ENCODE measurements at places on chromosomes 11 and 22.

- no peak for DNase-seq
Measured at GRCh38 chr11:63504054-63504453, 1.8 kb upstream of the LGALS12 start.

DNA sequence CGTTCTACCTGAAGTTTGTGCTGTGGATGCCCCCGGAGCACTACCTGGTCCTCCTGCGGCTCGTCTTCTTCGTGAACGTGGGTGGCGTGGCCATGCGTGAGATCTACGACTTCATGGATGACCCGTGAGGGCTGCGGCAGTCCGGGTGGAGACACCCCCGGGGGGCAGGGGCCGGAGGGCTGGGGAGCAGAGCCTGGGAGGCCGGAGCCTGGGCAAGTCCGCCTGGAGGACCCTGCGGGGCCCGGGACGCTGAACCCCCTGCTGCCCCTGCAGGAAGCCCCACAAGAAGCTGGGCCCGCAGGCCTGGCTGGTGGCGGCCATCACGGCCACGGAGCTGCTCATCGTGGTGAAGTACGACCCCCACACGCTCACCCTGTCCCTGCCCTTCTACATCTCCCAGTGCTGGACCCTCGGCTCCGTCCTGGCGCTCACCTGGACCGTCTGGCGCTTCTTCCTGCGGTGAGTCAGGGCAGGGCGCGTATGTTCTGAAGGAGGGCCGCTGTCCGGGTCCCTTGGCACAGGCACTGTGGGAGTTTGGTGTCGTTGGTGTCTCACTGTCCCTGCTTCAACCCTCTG lies 17.3 kb downstream of the RNH1 start:
- DNase-seq: no peak

DNA sequence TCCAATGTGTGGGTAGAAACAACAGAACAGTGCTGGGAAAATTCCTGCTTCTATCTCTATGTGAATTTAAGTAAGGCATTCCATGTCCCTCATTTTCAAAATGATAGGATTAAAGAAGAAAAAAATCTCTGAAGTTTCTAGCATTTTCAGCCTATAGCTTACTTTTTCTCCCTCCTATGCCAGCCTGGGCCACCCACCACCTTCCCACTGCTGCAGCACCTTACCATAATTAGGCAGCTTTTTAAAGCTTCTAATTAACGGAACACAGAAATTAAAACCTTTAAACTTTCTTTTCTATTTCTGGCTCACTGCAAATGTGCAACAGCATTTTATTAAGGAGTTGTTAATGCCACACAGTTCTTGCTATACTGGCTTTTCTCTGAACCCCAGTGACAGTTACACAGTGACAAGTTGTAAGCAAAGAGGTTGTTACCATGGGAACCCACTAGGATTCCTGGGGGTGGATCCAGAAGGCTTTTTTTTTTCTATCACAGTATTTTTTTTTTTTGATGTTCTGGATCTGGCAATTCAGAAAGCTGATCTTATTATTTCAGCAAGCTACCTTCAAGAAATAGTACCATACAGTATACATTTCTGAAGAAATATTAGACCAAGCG lies 20.2 kb downstream of the CELF1 start:
- no peak for DNase-seq

GRCh38 chr11:30868626-30869081 lies 282.5 kb upstream of the MPPED2 start:
- no peak for DNase-seq

- no peak for DNase-seq
Measured at GRCh38 chr11:47078751-47079521, 97.7 kb downstream of the ARFGAP2 start.

GRCh38 chr11:19079643-19080440 lies 19.3 kb upstream of the MRGPRX2 start:
- peak; percentile 44 for DNase-seq

GRCh38 chr11:11810764-11811726 lies 30.7 kb upstream of the USP47 start:
- no peak for DNase-seq

DNA sequence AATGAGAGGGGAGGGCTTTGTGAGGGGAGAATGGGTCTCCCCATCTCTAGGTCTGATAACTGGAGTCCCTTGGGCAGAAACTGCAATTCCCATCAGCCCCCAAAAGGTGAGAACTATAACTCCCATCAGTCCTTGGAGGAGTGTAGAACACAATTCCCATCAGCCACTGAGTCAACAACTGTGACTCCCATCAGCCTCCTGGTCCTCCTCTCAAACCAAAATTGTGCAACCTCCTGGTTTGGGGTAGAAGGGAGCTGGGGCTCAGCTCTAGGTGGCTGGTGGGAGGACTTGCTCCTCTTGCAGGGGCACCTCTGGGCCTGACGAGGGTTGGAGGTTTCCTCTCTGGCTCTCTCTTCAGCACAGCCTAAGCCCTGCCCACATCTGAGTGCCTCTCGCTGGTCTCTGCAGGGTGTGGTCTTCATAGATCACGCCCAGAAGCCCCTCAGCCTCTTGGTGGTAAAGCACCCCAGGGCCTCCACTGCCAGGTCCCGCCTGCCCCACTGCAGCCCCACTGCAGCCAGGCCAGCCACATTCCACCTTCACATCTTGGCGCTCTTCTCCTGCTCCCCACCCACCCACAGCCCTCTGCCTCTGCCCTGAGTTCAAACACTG lies 18.5 kb downstream of the SLC22A12 start:
- no peak for DNase-seq

- DNase-seq: no peak
Measured at GRCh38 chr11:113850188-113850587, 25.2 kb downstream of the USP28 start.

GRCh38 chr11:2298131-2298794 lies 3.5 kb downstream of the C11orf21 start:
- DNase-seq: no peak

Measured in amniotic stem cell (primary cell).